ENCODE measurements at places on chromosomes 1 and 21.
A peak's percentile ranks its signal among the peaks of the same experiment; 100 is the strongest.

DNA sequence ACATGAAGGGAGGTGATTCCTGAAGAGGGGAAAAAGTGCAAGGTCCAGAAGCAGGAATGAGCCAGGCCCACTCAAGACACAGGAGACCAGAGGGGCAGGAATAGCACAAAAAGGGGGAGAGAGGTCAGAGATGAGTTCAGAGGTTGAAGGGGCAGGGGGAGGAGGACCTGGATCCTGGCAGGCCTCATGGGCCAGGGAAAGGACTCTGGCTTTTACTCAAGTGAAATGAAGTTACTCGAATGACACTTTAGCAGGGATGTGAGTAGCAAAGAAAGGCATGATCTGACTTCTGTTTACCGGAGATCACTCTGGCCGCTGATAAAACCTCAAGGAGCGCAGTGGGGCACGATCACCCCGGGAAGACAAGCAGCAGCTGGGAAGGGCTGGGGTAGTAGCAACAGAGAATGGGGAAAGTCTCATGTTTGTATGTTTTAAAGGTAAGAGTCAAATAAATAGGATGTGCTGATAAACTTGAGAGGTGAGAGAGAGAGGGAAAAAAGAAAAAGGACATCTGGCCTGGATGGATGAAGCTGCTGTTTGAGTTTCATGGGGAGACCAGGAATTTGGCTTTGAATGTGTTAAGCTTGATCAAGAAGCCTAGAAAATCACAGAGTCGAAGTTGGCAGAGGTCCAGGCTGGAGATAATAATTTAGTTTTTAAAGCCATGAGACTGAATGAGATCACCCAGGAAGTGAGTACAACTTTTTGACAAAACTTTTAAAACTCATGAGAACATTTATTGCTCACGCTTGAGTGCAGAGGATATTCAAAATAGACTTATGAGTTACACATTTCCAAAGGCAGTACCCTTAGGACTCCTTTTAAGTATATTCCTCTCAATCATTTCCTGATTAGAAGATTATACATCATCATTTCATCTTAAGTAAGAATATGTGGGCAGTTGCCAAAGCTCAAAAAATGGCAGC, 156.0 kb downstream of the RERE start:
- peak; percentile 72 for DNase-seq

GRCh38 chr1:107662971-107663370, 302.0 kb downstream of the VAV3 start:
- no peak for DNase-seq

DNA sequence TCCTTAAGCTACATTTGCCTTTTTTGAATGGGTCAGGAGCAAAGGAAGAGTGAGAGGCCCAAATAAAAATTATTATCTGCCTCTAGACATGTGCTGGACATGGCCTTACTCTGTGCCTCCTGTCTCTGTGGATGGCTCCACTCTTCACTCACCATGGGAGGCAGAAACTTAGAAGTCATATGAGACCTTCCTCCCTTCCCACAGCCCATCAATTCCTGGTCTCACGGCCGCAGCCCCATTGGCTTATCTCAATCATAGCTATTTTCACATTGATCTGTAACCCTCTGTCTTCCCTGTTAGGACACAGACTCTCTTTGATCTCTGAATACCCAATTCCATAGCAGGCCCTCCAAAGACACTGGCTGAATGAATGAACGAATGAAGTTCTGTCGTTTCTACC, 14.2 kb upstream of the ADORA1 start:
- DNase-seq: no peak

GRCh38 chr21:27221077-27221476, 254.2 kb upstream of the ADAMTS5 start:
- no peak for DNase-seq

DNA sequence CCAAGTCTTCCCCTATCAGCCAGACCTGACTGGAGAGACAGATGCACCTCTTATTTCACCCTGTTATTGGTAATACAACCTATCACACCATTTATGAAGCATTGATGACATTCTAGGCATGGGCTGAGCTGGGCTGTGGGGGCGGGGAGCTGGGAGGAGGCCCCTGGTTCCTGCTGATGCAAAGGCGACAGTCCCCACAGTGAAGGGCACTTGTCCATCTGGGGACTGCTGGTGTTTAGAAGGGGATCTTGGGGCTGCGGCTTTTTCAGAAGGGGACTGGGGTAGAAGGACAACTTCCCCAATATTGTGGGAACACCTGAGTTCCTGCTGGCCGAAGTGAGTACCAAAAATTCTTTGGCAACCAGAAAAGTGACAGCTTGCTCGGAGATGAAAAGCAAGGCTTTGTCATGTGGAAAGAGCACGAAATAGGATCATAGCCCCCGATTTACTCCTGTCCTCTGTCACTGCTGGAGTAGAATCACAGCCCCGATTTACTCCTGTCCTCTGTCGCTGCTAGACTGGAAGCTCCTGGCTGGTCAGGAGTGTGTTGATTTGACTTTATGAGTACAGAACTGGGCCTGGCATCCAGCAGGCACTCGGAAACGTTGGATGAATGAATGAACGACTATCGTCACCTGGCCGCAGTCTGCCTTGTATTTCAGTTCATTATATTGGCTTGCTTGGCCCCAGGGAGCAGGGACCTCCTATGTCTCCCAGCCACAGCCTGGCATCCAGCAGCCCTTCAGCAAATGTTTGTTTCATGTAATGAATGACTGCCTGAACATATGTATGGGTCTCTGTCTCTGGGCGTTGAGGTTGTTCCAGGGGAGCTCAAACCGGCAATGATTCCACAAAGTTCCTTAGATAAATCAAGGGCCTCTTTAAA, 16.5 kb upstream of the ETV3L start:
- DNase-seq: no peak

- DNase-seq: no peak
Observed at GRCh38 chr21:16086936-16087335, 357.2 kb downstream of the USP25 start.

- no peak for DNase-seq
Observed at GRCh38 chr1:203379825-203380224, 28.9 kb upstream of the FMOD start.

- no peak for DNase-seq
Observed at GRCh38 chr1:30135698-30136097, 587.7 kb downstream of the MATN1 start.

DNA sequence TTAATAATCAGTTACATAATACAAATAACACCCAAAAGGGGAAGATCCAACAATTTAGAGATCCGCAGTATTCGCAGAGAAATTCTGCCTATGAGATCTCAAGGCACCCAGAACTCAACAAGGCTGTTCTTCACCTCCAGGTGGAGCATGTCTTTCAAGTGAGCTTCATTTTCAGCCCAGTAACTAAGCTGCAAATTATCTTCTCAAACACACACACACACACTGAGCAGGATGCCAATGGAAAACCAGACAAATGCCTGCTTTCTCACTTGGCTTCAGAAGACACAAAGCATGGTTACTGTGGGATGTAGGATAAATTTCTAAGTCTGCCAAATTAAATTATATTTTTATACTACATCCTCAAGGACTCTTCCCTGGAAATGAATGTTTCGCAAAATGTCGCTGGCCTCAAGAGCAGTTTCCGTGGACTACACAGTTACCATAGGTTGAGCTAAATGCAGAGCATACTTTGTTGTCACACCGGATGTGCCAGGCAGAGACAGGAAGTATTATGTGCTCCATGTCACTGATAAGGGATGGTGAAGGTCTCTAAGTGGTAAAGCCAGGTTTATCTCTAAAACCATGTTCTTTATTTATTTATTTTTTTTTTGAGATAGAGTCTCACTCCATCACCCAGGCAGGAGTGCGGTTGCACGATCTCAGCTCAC, 30.3 kb downstream of the UBR4 start:
- peak; percentile 16 for DNase-seq

DNA sequence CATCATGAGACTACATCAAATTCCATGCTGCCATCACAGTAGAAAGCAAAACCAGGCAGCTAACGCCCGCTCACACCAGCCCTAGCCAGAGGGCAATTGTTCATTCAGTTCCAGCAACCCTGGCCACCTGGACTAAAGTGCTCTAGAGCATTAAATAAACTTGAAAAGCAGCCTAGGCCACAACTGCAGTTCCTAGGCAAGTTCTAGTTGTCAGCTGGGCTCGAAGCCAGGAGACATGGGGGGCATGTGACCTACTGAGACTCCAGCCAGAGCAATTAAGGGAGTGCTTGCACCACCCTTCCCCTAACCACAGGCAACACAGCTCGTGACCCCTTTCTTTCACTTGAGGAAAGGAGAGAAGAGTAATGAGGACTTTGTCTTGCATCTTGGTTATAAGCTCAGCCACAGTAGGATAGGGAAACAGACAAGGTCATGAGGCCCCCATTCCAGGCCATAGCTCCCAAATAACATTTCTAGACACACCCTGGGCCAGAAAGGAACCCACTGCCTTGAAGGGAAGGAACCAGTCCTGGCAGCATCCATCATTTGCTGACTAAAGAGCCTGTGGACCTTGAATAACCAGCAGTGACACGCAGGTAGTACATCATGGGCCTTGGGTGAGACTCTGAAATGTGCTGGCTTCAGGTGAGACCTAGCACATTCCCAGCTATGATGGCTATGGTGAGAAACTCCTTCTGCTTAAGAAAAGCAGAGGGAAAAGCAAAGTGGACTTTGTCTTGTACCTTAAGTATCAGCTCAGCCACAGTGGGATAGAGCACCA, 77.0 kb downstream of the ZZZ3 start:
- DNase-seq: peak; percentile 50

- DNase-seq: no peak
Observed at GRCh38 chr21:33902349-33902748, 13.3 kb downstream of the ATP5PO start.

DNA sequence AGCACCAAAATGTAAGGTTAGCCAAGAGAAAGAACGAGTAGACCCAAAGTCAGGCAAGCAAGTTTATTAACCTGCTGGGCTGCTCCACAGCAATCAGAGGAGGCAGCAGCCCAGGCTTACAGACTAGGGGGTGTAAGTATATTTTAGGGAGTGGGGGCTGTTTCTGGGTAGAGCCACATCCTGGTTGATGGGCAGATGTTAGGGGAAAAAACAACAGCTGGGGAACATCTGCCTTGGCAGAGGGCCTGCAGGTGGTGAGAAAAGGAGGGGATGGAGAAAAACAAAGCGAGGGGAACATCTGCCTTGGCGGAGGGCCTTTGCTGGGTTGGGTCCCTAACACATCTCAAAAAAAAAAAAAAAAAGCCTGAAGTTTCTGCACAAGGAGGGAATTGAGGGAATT, 9.7 kb upstream of the ZBTB48 start:
- DNase-seq: no peak

- no peak for DNase-seq
Observed at GRCh38 chr1:54975356-54976108, 4.9 kb upstream of the TMEM61 start.

GRCh38 chr1:81492628-81493027, 308.1 kb upstream of the ADGRL2 start:
- DNase-seq: no peak

GRCh38 chr1:63691701-63692425, 82.0 kb upstream of the ROR1 start:
- peak; percentile 88 for DNase-seq

- DNase-seq: no peak
Observed at GRCh38 chr1:108862017-108862610, 5.2 kb upstream of the AKNAD1 start.

GRCh38 chr1:12075195-12076114, 12.4 kb downstream of the TNFRSF8 start:
- DNase-seq: peak; percentile 37

GRCh38 chr1:19780267-19780877, 19.3 kb downstream of the TMCO4 start:
- no peak for DNase-seq

- DNase-seq: no peak
Observed at GRCh38 chr1:157141212-157141855, 3.1 kb upstream of the ETV3 start.

DNA sequence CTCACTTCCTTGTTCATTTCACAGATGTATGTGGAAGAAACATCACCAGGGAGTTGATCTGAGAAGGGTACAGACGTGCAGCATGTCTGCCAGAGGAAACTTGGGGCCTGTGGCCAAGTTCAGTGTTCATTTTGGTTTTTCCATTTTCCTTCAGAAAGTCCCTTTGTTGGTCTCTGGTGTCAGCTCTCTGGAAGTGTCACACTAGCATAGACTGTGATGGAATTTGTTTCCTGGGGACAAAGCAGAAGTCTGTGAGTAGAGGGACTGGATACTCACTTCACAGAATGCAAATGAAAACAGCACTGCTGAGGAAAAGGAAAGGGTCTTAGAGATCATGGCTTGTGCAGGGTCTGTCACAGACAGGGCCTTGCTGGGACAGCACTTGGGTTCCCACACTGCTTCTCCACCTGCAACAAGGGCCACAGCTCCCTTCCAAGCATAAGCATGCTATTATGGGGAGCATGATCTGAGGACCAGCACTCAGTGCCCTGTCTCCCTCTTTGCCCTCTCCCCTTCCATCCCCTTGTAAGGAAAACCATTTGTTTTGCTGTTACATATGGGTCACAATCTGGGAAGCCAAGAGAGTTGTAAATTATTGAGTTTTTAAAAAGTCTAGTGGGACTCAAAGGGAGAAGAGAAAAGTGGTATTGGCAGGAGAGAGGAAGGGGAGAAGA, 31.4 kb upstream of the CD84 start:
- no peak for DNase-seq

DNA sequence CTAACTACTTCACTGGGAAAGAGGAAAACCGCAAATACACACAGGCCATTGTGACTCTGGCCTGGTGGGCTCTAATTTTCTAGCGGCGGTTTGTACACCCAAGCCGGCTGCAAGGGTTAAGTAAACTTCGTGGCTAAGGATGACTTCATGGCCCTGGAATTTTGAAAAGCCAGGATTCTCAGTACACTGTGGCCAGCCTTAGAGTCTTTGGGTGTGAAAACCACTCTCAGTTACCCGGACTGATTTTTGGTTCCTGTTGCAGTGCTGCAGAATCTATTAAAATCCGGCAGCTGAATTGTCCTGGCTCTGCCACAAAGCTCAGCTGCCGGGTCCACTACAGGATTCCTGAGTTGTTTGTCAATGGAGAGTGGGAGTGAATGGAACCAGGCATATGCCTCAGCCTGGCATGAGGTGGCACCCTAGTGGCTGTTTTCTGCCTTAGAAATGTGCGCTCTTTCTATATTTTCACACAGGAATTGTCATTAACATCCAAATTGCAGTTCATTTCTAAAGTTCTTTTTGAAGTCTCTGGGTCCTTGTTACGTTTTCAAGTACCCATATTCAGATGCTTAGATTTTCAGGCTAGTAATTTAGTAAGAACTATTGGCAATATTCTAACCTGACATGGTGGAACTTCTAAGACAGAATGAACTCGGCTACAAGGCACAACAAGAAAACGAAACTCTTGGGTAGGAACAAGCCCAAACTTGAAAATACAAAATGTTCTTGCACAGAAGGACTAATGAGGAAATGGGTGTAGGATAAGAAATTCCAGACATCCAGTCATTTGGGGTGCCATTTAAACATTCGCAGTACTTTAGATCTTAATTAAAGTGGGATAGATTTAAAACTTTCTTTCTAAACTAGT, 255.9 kb downstream of the NFIA start:
- DNase-seq: peak; percentile 95

Data from astrocyte of the cerebellum (primary cell).